ENCODE measurements at places on chromosomes 2 and 18.

DNA sequence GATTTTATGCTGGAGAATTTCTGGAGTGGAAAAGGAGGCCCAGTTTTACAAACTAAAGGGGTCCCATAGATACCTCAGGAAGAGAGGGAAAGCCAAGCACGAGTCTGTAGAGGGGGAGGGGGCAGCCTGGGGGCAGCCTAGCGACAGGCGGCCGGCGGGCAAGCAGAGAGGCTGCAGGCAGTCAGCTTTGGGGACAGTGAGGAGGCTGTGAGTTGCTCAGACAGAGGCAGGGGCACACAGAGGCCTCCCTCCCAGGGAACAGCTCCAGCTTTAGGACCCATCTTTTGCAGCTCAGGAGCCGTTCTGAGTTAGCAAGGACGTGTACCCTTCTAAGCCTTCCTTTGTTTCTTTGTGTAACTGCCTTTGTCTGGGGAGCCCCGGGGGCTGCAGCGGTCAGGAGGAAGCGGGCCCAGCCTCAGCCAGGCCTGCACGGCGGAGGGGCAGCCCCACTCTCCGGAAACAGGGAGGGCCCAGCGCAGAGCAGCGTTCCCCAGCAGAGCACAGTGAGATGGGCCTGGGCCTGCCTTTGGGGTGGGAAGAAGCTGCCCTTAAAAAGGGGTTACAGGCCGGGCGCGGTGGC lies 41.1 kb upstream of the RALBP1 start:
- DNase-seq, result no peak

DNA sequence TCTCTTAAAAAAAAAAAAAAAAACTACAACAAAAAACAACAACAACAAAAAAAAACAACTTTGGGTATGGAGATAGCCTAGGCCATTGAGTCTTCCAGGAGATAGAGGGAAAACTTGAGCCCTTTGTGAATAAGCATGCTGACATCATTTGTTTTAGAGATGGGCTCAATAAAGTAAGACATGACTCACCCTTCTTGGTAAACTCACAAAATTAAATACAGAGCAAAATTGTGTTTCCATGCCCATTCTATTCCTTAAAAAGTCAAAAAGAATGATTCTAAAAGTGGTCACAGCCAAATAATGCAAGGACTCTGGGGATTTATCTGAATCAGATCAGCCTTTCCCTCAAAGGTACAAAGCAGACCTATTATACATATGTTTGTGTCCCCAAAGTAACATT lies 117.4 kb downstream of the ETAA1 start:
- no peak for DNase-seq

DNA sequence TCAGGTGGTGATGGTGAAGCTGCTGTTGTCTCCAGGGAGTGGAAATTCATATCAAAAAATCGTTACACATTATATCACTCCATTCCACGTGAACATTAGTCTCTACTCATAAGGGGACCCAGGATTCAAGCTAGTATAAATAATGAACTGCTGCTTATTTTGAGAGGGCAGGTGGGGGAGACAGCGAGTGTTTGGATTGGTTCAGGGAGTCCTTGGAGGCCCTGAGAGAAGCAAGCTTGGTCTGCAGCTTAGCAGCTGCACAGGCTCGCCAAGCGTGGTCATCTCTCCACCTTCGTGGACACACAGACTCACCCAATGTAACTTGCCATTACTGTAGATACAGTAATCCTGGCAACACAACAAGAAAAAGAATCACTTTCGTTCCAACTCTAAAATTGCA lies 177.6 kb downstream of the ZNF521 start:
- DNase-seq, result no peak

GRCh38 chr2:105034170-105034569 lies 3.7 kb upstream of the MRPS9 start:
- DNase-seq, result no peak

- DNase-seq, result no peak
These were observed 44.9 kb downstream of the LMAN2L start for GRCh38 chr2:96694816-96695455.

GRCh38 chr18:56235481-56236013 lies 402.8 kb downstream of the TXNL1 start:
- DNase-seq, result no peak

DNA sequence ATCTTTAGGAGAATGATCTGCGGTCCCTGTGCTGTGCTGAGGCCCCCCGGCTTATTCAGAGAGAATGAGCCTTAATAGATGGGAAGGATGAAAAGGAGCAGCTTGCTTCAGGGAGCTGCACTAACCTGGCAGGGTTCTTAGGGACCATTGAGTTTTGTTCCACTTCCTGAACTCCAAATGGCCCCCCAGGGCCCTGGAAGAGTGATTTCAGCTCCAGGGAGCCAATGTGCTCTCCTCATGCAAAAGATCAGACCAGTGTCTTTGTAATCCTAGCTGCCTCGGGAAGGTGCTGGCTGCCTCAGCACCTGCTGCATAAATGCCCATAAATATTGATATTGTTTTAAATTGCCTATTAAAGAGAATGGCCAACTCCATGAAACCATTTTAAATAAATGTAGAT lies 210.2 kb downstream of the NCK2 start:
- no peak for DNase-seq

DNA sequence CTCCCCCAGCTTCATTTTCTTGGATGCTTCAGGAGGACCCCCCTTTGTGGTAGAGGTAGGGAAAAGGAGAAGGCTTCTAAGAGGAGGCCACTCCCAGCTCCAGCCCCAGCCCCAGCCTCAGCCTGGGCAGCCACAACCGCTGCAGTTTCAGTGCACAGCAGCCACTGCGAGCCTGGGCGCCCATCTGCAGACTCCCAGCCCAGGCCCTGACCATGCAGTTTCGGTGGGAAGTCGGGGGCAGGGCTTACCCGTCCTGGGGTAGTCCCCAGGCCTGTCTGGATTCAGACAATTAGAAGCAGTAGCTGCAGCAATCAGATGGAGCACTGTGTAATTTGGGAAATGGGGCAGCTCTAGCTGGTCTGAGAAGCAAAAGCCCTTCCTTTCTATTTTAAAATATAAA lies 28.6 kb downstream of the ITM2C start:
- DNase-seq, result no peak

GRCh38 chr2:67572721-67573435 lies 175.7 kb downstream of the ETAA1 start:
- DNase-seq, result no peak

GRCh38 chr2:119846021-119846420 lies 86.3 kb downstream of the PTPN4 start:
- DNase-seq, result no peak

GRCh38 chr2:152483276-152484063 lies 148.5 kb downstream of the FMNL2 start:
- DNase-seq, result no peak

- no peak for DNase-seq
These were observed 1.0 kb downstream of the PLEK start for GRCh38 chr2:68366083-68366560.

GRCh38 chr2:223199531-223200515 lies 147.8 kb downstream of the KCNE4 start:
- no peak for DNase-seq

DNA sequence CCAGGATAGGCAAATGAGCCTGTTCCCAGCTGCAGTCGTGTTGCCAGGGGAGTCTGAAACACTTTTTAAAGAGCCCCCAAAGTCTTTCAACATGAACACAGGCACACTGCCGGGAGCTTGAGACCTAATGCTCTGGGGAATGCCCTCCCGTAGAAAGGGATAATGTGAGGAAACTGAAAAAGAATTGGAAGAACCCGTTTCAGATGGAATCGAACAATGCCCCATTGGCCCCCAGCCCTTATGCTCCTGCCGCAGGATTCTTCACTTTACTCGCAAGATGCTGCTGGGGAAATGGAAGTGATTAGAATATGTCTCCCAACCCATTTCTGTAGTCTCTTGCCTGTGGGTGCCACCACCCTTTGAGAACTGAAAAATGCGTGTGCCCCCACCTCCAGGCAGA lies 136.3 kb upstream of the GATA6 start:
- DNase-seq, result no peak

DNA sequence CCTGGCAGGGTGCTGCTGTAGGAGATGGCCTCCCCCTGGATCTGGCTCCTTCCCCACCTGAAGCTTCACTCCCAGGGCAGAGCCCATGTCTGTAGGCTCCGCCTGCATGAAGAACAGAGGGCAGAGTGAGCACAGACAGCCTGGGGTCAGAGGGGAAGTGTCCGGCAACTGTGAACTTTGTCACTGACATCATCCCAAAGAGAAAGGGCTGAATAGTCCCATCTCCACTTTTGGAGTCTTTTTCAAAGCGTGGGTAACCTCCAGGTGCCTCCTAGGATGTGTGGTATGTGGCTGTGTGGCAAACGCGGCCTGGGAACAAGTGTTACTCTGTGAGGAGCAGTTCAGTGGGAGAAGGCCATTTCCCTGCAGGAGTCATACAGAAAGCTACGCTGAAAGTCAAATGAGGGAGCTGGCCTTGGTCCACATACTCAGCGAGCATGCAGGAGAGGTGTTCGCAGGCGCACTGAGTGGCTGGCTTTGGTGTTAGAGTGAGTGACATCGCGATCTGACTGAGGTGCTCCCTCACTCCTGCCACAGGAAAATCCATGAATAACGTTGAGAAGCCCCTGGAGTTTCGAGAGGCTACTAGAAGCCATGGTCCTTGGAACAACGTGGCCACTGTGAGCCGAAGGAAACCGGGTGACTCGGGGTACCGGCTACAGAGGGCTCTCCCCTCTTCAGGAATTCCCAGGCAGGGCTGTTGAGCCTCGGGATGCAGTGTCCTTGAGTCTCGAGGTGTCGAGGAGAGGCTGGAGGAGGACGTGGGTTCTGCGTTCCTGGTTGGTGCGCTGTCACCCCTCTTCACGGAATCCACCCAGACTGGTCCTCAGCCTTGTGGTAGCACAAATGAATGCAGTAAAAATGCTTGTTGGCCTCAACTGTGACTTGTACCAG lies 54.7 kb downstream of the CABLES1 start:
- no peak for DNase-seq

DNA sequence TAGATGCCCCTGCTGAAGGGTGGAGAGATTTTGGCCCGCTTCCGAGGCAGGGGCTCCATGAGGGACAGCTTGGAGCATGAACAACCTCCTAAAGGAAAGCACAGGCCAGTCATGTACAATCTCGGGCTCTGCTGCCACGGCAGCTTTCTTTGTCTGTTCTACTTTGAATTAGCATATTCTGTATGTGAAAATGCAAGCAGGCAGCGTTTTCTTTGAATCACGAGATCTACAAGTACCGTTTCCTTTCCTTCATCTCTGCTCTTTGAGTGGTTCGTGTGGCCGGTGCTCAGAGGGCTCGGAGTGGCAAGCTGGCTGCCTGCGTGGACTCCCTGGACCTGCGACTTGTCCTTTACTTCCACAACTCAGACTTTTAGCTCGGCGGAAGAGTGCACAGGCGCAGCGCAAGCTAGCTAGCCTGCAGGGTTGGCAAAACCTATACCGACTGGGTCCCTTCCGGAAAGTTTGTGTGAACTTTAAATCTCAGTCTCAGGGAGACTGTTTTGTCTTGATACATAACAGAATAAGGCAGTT lies 6.9 kb downstream of the TWIST2 start:
- no peak for DNase-seq

- no peak for DNase-seq
These were observed 19.8 kb downstream of the DTYMK start for GRCh38 chr2:241666627-241667400.

DNA sequence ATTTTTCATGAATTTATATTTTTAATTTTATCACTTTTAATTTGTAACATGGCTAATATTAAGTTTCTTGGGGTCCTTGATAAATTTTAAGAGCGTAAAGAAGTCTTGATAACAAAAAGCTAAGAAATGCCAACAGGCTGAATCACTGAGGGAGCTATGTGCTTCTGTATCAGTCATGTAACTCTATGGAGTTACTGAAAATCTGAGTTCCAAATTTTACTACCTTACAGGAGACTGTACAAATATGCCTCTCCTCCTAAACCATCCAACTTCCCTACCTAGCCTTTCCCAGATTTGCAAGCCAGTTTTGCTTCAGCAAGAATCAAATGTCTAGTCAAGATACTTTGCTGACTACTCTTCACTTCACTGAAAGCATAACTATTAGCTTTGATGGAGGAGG lies 35.7 kb downstream of the FEZ2 start:
- DNase-seq, result peak; percentile 56

GRCh38 chr18:79379931-79380815 lies 15.6 kb upstream of the NFATC1 start:
- DNase-seq, result no peak

DNA sequence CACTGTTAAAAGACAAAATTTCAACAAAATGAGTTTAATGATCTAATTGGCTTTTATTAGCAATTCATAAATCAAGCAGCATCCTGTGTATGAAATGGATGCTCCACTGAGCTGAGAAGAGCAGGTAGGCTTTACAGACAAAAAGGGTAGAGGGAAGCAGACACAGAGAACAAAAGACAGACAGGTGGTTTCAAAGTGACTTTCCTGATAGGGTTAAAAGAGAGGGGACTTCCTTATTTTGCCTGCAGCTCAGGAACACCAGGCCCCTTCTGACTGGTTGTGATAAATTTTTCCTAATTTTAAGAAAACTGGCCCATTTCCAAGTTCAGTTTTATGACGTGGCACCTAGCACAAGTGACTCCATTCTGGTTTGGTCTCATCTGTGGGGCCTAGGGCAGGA lies 11.9 kb downstream of the TEX51 start:
- DNase-seq, result no peak

- no peak for DNase-seq
These were observed 1412.0 kb upstream of the ZEB2 start for GRCh38 chr2:145931781-145932395.

DNA sequence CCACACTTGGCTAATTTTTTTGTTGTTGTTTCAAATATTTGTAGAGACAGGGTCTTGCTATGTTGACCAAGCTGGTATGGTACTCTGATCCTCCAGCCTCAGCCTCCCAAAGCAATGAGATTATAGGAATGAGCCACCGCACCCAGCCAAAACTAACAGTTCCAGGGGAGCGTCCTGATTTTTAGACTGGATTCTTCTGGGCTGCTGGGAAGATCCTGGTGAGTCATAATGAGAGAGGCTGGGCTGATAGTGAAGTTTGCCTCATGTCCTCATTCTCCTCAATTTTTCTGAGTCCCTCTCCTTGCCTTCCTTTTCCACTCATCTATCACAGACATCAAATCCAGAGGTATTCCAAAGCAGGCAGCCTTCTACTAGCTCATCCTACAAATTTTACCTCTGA lies 81.3 kb downstream of the VSNL1 start:
- no peak for DNase-seq

DNA sequence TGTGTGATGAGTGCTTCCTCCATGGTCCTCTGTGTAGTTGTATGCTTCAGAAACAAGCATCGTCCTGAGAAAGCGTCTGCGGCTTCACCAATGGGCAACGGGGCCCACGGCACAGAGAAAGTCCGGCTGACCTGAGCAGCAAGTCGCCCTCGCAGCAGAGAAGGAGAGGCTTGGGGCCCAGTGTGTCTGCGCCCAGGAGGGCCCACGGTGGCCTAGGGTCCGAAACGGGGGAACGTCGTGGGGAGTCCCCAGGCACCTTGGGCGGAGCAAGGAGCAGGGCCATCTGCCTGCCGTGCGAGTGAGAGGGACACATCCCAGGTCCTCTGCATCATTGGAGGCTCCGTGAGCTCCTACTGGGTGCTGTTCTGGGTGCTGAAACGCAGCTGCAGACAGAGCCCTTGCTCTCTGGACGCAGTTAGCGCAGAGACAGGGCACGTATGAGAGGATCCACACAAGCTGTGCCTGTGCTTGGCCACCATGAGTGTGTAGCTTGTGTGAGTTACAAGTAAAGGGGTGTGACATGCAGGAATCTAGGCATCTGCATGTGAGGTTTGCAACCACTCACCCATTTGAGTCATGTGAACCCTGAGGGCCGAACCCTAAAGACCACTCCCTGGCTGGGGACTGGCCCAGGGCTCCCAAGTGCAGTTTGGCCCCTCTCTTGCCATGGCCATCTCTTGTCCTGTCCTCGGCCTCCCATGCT lies 10.6 kb downstream of the GPC1 start:
- no peak for DNase-seq

Measured in NCI-H460 (cell line).